ENCODE measurements at places on chromosomes 12 and 14.

DNA sequence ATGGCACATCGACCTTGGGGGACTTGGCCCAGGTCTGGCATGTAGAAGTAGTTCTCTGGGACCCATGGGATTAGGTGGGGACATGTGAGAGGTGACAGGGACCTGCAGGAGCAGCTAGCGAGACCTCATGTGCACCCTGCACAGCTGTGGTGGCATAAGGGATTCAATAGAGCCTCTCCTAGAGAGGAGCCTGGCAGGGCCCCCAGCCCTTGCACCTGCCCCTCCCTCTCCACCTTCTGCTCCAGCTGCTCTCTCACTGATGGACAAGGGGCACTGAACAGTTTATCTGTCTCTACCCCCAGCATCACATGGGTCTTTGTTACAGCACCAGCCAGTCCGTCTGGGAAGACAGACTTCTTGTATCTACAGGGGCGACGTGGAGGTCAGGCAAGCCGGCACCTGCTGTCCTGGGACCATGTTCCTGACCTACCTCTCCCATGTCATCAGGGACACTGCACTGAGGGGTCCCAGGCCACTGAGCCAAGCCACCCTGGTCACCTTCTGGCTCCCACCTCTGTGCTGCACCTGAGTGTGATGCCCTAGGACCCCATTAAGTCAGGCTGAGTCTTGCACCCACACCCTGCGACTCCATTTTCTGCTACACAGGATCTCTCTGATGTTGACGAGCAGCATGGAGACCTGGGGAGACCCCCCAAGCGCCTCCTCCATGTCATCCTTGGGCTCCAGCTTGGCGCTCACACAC lies 32.6 kb downstream of the DDX11 start:
- peak; percentile 96 for DNase-seq

GRCh38 chr12:20868277-20868676 lies 57.8 kb downstream of the SLCO1B3 start:
- no peak for DNase-seq

DNA sequence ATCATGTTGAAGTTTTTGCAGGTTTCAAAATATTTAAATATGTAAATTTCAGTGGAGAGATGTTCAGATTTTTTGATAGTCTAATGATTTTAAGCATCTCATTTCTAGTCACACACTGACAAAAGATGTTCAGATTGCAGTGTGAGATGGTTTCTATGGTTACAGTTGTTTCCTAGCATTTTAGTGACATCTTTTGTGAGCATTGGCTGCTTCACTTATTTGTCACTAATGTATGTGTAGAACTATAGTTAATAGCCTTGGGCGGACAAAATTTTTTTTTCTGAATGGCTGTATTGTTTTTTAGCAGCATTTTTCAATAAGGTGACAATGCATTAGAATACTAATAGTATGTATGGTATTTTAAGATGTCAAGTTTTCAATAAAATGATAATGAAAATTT lies 315.6 kb upstream of the PRKD1 start:
- no peak for DNase-seq

DNA sequence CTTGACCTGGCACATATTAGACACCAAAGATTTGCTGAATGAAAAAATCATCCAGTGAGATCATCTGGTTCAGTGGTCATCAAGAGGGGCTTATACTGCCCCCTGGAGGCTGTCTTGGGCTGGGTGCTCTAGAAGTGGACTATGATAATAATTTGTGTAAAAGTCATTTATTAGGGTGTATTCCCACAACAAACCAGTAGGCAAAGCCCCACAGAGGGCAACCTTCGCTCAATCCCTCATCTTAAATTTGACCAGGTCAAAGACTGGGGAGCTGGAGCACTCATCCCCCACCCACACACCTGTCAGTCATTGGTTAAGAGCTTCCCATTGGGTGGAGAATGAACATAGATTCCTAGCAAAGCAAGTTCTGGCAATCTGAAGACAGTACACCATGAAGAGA lies 20.0 kb upstream of the FICD start:
- DNase-seq, result peak; percentile 57

DNA sequence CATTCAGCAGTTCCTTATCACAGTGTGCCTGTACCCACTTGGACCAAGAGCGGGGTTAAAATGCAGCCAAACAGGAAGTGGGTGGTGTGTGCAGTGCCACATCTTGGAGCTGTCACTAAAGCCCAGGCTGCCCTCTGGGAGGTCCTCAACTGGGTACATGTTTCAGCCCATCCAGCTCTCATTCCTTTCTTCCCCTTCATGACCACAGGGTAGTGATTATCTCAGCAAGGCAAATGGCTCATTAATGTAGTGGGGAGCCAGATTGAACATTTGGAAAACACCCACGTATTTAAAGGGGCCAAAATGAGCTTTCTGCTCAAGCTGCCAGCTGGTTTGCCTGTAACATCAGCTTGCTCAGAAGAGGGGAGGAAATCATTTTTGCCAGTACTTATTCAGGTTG lies 210.8 kb upstream of the BTG1 start:
- DNase-seq, result no peak

DNA sequence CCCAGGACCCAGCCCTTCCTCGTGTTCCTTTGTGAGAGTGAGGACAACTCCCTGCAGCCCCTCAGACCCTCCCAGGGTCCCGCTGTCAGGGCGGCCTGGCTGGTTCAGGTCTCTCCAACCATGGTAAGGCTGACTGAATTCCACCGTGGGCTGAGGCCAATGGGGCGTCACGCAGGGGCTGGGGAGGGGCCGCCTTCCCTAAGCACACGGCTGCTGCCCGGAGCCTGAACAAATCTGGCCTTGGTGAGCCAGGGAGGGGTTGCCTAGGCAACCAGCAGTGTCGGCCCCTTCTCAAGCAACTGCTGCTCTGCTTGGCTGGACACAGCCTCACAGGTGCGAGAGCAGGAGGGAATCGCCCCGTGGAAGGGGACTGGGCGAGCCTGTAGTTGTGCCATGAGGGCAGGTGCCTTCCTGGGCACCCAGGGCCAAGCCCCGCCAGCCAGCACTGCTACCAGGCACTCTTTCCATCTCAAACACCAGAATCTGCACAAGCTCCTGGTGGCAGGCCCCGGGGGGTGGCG lies 37.0 kb upstream of the GALNT9 start:
- peak; percentile 27 for DNase-seq

GRCh38 chr12:49415521-49415970 lies 48.3 kb downstream of the SPATS2 start:
- no peak for DNase-seq

- no peak for DNase-seq
Measured at GRCh38 chr12:110816248-110816647, 30.5 kb upstream of the CCDC63 start.

GRCh38 chr12:51399891-51400290 lies 8.7 kb upstream of the GALNT6 start:
- no peak for DNase-seq

GRCh38 chr12:81354327-81354932 lies 276.6 kb downstream of the ACSS3 start:
- DNase-seq, result no peak

DNA sequence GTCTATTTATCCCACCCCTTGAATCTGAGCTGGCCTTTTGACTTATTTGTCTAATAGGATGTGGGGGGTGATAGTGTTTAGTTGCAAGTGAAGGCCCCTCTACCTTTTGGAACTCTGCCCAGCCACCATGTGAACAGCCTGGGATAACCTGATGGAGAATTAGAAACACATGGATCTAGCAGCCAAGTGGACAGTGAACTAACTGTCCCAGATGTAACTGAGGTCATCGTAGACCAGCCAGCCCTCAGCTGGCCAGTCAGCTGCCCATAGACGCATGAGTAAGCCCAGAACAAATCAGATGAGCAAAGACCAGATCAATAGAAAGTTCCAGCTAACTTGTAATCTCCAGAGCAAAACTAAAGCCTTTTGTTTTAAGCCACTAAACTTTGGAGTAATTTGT lies 19.0 kb downstream of the KLRB1 start:
- no peak for DNase-seq

GRCh38 chr12:56634242-56634836 lies 4.2 kb upstream of the BAZ2A start:
- DNase-seq, result peak; percentile 73

DNA sequence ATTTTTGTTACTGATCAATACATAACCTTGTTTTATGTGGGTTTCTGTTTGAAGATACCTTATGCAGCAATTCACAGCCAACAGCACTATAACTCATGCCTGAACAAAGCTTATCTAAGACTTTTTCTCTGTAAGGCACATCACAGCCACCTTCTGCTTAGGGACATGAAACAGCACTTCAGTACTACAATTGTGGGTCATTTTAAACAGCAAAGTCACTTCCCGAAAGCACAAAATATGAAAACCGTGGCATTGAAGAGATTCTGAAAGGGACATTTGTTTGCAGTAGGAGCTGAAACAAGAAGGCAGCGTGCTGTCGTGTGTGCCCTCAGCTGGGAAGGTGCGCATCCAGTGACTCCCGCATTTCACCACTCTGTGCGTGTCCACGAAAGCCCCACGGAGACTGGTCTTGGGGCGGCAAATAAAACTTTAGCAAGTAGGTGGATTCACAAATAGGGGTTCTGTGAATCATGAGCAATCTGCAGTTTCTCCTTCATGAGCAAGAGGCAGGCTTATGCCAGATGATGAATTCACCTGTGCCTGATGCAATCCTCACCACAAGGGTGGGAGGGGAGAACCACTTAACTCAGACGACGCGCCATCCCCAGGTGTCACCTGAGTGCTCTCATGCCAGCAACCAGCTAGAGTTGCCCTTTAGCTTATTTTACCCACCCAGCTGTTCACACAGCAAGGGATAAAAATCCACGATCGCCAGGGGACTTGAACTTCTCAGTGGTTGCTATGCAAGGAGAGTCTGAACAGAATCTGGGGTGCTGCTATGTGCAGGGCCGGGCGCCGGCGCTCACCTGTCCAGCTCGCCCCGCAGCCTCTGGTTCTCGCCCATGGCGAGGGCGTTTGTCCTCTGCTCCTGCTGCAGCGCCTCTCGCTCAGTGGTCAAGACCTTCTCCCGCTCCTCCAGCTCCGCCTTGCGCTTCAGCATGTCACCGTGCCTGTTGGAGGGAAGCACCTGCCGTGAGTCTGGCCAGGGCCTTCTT lies 54.9 kb upstream of the GPR68 start:
- DNase-seq, result peak; percentile 75

- no peak for DNase-seq
Measured at GRCh38 chr14:105394714-105395537, 3.4 kb upstream of the TEX22 start.

GRCh38 chr12:46556105-46556559 lies 183.6 kb upstream of the SLC38A2 start:
- DNase-seq, result peak; percentile 44

DNA sequence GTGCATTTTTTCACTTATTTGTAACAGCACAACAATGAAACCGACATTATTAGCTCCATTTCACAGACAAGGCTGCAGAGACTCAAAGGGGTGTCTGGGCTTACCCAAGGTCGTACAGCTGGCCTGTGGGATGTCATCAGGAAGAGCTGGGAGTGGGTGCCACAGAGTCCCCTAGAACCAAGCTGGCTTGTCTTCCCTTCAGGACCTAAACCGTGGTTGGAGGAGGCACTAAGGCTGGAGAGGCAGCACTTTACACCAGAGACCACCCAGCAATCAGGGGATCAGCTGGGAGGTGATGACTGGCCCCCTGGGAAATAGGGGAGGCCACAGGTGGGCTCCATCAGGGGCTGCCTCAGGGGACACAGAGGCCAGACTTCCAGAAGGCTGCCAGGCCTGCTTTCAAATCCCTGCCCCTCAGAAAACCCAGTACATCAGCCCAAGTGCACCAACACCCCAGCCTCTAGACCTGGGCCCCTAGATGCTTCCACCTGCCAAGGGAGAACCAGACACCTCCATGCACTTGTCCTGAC lies 28.3 kb downstream of the DIO3 start:
- no peak for DNase-seq

DNA sequence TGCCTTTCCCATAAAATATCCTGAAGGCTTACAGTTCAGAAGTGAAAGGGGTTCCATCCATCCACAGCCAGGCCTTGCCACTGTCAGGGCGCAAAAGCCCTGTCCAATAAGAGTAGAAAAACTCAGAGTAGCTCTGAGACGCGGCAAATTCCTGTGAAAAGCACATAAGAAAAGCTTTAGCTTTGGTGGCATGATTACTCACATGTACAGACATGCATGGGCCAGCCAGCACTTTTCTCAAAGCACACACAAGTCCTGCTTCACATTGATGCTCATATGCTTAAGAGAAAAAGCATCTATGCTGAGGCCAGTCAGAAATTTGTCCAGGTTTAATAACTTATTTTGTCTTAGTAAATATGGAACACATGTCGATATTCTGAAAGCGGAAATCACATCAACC lies 25.5 kb downstream of the CLEC1A start:
- DNase-seq, result no peak

GRCh38 chr14:79730953-79731352 lies 480.4 kb downstream of the DIO2 start:
- DNase-seq, result no peak

DNA sequence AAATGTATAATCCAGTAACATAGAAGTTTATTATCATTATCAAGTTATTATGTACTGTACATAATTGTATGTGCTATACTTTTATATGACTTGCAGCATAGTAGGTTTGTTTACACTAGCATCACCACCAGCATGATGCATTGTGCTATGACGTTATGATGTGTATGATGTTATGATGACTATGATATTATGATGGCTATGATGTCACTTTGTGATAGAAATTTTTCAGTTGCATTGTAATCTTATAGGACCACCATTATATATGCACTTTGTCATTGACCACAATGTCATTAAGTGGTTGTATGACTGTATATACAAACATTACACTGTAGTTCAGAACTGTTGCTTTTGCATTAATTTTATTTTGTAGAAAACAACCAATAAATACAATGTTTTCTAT lies 173.4 kb downstream of the PPFIA2 start:
- no peak for DNase-seq

- no peak for DNase-seq
Measured at GRCh38 chr14:23441076-23441475, 5.6 kb upstream of the MYH7 start.

DNA sequence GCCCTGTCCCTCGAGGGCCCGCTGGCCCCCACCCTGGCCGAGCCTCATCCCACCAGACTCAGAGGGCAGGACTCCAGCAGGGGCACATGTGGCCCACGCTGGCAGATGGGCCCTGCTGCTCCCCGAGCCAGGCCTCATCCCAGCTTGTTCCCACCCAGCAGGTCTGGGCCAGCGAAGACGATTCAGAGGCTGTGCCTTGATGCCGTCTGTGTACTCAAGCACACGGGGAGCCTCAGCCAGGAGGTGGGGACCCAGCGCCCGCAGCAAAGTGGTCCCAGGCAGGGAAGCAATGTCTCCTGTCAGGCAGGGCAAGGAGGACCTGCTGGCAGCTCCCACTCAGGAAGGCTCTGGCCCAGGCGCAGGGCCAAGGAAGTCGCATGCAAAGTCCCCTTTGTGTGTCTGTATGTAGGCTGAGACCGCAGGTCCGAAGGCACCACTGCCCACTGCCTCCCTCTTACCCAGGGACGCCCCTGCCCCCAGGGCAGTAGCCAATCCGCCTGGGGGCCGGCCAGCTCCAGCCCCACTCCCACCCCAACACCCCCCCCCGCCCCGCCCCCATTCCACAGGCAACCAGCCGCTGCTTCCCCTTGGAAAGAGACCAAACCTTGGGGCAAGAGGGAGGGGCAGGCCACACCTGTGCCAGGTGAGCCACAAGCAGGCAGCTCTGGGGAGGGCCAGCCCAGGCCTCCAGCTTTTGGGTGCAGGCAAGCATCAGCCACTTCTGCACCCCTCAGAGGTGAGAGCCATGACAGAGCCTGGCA lies 9.4 kb downstream of the DEGS2 start:
- no peak for DNase-seq

- DNase-seq, result no peak
Measured at GRCh38 chr14:71290301-71290700, 383.0 kb downstream of the PCNX1 start.

- DNase-seq, result peak; percentile 72
Measured at GRCh38 chr12:103279444-103279843, 216.3 kb downstream of the C12orf42 start.
